Heart right ventricle (tissue), 16 donors: ENCODE measurements at places on chromosomes 7 and 10. TPM values are rescaled to one million over a fixed set of nuclear protein-coding genes. Genes with fewer than 3 reads are reported as not detected.

GRCh38 chr7:47648275-47648925 lies 66.5 kb upstream of the TNS3 start:
- DNase-seq = no peak

Gene SAP25
- 0.62 TPM for total RNA-seq

Gene SHH
- total RNA-seq = not detected

Gene STEAP1B
- 0.65 TPM for total RNA-seq

Gene THNSL1
- total RNA-seq = 5.1 TPM
